MCF 10A (cell line): ENCODE measurements at places on chromosomes 5 and 9. TPM values are rescaled to one million over a fixed set of nuclear protein-coding genes. Genes with fewer than 3 reads are reported as not detected.

The C9orf152 gene
- not detected in 2 replicates for total RNA-seq

The LHX2 gene
- total RNA-seq, result 0.20 and 0.63 TPM in 2 replicates

The TXNDC8 gene
- total RNA-seq, result not detected in 2 replicates

The CCDC152 gene
- total RNA-seq, result not detected in 2 replicates

The OBP2B gene
- not detected in 2 replicates for total RNA-seq

The UGT3A1 gene
- total RNA-seq, result not detected in 2 replicates

The CDKN2A gene
- not detected in 2 replicates for total RNA-seq

The GPR150 gene
- not detected in 2 replicates for total RNA-seq

The LCN15 gene
- not detected in 2 replicates for total RNA-seq

The SEMA6A gene
- 1.5 and 2.1 TPM in 2 replicates for total RNA-seq
